ENCODE measurements at places on chromosomes 13 and 19.

DNA sequence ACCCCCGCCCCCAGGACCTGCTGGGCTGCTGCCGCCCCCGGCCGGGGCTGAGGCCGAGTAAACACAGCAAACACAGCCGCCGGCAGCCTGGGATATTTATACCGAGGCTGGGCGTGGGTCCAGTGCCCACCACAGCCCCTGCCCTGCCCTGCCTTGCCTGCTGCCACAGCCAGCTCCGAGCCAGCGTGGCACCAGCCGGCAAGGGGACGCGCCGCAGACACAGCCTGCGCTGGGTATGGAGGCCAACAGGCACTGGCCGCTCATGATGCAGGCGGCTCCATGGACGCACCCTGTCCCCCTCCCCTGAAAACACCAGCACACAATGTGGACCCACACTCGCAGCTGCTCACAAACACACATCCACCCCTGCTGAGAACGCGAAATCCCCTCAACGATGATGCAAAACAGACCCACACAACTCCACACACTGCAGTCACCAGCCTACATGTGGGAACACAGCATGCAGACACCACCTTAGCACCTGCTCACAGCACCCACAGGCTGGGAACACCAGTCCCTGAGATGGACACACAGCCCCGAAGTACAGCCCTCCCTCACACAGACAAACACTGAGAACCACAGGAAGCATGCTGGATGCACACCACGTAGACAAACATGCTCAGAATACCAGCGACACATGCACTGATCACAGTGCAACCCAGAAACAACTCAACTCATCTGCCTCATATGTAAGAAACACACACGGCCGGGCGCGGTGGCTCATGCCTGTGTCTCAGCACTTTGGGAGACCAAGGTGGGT is 16.2 kb downstream of the CCDC97 start:
- no peak for DNase-seq

GRCh38 chr13:93325303-93326233 is 99.0 kb downstream of the GPC6 start:
- DNase-seq: no peak

DNA sequence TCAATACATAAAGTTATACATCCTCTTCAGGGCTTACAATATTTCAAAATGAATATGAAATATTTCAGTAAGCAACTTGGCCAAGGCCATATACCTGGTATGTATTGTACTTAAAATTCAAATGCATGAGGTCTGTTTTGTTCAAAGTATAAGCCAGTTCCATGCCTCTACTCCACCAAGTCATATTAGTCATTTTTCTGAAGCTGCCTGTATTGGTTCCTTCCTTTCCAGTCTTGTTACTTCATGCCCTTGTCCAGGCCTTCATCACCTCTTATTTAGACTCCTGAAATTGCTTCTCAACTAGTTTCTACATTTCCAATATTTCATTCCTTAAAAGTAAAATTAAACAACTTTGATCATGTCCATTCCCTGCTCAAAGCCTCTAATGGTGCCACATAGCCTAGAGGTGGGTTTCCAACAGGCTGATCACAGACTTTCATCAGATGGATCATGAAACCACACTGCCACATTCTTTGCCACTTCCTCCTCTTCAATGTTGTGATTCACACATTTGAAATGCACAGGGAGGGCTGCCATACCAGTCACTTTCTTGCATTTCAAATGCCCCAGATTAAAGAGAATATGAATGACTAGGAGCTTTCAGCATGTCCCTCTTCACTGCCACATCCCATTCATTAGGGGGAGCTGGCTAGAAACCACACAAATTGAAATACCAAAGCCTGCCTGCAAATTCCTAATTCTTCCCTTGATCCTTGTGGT is 424.1 kb upstream of the DACH1 start:
- no peak for DNase-seq

DNA sequence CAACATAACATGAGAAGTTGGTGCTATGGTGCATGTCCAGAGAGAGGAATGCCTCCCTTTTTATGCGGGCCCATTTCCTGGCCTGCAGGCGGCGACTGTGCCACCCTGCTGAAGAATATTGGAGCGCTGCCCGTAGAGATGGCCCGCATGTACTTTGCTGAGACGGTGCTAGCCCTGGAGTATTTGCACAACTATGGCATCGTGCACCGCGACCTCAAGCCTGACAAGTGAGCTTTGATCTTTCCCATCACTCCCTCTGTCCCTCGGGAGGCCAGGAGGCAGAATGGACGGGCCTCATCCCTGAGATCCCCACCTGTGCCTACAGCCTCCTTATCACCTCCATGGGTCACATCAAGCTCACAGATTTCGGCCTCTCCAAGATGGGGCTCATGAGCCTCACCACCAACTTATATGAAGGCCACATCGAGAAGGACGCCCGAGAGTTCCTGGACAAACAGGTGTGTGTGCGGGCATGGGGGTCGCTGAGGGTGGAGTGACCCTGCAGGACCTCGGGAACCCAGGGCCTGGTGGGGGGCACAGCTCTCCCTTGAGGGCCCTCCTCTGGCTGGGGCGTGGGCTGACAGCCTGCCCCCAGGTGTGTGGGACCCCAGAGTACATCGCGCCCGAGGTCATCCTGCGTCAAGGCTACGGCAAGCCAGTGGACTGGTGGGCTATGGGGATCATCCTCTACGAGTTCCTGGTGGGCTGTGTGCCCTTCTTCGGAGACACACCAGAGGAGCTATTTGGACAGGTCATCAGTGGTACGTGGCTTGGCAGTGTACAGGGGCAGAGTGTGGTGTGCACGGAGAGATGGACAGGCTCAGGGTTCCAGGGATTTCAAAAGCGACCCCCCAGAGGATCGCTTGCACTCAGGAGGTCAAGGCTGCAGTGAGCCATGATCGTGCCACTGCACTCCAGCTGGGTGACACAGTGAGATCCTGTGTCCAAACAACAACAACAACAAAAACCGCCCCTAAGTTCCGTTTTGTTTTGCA is 16.2 kb downstream of the DNASE2 start:
- DNase-seq: no peak

DNA sequence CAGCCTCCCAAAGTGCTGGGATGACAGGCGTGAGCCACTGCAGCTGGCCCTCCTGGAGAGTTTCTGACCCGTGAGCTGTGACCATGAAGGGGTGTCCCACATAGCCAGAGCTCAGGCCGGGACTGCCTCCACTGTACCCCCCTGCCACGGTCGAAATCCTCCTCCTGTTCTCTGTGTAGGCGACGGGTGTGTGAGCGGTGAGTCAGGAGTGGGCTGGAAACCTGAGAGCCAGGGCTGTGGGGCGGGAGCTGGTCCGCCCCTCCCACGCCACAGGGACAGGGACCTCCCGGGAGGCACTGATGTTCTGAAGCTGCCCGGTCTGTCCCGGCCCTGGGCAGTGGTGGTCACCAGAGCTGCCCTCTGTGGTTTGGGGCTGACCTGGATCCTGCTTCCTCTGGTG is 3.9 kb downstream of the WDR18 start:
- DNase-seq: no peak

GRCh38 chr13:61029064-61029463 is 386.6 kb downstream of the PCDH20 start:
- no peak for DNase-seq

DNA sequence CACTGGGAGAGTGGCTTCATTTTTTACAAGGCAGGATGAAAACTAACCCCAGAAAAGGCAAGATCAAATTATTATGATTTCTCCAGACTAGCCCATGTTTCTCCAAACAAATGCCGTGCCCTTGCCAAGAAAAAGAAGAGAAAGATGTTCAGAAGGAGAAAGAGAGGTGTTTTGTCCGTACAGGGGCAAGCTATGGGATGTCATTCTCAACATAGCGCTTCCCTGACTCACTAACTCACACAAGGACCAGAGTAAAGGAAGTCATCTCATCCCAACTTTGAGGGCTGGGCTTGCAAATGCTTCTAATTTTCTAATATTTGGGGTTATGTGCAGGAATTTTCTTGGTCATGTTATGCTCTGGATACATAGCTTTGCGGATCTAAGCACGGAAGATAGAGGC is 224.2 kb upstream of the MAB21L1 start:
- DNase-seq: no peak

DNA sequence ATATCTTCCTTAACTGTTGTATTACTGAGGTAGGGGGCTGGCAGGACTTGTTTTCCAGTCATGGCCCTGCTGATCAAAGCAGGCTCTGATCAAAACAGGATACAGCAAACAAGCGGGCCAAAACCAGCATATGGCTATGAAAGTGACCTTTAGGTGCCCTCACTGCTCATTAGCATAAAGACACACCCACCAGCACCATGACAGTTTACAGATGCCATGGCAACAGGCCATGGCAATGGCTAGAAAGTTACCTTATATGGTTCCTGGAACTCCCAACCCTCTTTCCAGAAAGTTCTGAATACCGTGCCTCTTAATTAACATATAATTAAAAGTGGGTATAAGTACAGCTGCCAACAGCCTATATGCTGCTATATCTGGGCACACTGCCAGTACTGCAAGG is 551.4 kb upstream of the SGCG start:
- DNase-seq: no peak

- no peak for DNase-seq
Observed at GRCh38 chr13:21434588-21434987, 24.5 kb downstream of the ZDHHC20 start.

- no peak for DNase-seq
Observed at GRCh38 chr13:112726016-112726767, 36.4 kb downstream of the ATP11A start.

DNA sequence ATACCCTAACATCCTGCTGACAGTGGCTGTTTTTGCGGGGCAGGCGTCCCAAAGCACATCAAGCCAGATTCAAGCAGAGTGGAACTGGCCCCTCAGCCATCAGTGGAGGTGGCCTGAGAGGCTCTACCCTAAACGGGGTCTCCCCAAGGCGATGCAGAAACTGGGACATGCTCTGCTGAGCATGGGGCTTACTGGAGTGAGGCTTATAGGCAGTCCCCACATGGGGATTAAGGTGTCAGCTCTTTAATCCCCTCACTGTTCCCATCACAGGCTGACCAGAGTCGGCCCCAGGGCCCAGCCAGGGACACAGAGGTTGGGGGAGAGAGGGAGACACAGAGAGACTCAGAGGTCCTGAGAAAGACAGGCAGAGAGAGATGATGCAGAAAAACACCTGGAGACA is 17.0 kb downstream of the CYP2F1 start:
- DNase-seq: no peak

GRCh38 chr13:99357131-99357596 is 50.0 kb upstream of the GPR183 start:
- DNase-seq: no peak

DNA sequence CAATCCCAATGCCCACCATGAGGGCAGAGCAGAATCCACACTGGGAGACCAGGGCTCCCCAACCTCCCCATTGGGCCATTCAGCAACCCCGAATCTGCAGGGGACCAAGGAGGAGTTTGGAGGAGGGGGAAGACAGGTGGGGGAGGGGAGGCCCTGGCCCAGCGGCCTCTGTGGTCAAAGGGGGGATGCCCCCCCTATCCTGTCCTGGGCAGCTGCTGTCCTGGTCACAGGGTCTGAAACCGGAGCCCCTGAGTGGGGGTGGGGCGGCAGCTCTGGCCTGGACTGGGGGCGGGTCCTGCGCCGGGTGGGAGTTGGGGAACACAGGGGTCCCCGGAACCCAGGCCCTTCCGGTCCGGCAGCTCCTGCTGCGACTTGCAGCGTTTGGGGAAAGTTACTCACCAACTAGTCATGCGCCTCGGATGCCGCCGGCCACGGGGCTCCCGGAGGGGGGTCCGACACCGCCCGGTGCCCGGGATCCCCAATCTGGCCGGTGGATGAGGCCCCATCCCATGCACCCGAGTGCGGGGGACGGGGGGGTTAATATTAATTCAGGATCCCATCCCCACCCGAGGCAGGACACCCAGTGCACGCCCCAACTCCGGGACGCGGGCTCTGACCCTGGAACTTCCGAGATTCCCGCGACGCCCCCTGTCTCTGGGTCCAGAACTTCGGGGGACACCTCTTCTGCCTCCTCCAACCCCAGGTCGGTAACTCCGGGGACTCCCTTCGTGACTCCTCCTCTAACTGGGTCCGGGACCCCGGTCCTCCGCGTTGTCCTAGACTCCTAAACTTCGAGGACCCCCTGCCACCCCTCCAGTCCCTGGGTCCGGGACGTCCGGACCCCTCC is 872 bp downstream of the HOMER3 start:
- DNase-seq: no peak

DNA sequence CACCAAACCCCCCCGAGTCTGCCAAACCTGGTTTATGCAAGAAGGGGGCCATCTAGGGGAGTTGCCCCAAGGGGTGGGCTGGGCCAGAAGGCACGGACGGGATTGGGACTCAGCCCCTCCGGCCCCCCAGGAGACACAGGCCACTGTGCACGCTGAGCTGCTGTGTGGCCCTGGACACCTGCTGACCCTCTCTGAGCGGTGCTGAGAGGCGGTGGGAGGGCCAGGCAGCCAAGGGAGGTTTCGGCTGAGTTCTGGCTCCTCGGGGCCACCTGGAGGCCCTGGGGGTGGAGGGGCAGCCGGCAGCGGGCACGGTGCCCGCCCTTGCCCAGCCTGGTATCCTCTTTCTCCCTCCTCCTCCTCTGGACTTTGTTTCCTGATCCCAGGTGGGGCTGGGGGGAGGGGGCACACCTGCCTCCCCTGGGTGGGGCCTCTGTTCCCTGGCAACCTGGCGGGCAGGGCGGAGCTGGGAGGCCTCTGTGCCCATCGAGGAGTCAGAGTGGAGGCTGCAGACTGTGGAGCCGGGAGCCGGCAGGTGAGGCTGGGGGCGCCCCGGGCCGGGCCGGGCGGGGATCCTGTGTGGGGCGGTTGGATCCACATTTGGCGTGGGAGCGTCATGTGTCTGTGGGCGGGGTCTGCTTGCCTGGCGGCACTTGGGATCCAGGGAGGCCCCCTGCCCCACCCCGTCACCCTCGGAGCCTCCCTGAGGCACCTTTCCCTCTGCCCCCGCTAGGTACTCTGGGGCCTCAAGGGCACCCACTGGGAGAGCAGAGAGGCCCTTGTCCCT is at the start of gene MISP:
Gene MISP (plus strand): TSS at position 473 of the 784 bp plus-strand sequence. CDS start 5,835 bp downstream, outside the sequence.
- no peak for DNase-seq

DNA sequence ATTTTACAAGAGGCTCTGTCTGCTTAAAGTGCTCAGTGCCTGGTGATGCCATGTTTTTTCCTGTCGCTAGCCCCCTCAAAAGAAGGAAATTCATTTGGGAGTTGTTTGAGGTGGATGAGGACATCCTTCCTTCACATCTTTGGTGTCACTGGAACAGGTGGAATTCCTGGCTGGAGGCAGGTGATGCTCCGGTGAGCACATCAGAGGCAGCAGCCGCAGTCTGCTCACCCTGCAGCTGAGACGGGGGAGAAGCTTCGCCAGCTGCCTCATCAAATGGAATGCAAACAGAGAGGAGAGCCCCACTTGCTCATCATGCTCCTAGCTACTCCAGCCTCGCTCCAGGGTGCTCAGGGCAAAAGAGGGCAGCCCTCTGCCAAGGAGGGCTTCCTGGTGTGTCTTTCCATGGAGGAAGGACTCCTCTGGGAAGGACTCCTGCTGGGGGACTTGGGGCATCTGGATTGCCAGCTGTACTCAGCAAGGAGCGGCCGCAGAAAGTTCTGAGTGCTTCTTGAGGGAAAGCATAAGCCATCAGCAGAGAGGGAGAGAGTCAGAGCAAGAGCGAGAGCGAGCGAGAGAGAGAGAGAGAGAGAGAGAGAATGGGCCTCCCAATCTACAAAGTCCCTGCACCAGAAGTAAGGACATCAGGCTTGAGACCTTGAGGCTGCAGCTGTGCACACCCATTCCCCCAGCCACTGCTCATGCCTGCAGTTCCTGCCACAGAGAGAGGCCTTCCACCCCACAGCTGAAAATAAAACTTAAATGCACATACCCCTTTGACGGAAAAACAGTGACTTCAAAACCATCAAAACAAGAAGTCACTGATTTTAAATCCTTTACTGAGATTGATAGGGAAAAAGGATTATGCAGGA is 74.3 kb upstream of the UBL3 start:
- no peak for DNase-seq

GRCh38 chr13:35471706-35472322 is 4.7 kb downstream of the MAB21L1 start:
- no peak for DNase-seq

- no peak for DNase-seq
Observed at GRCh38 chr13:37601648-37602440, 3.3 kb upstream of the POSTN start.
